DMS53 (cell line): ENCODE measurements at places on chromosomes 6 and 20.

DNA sequence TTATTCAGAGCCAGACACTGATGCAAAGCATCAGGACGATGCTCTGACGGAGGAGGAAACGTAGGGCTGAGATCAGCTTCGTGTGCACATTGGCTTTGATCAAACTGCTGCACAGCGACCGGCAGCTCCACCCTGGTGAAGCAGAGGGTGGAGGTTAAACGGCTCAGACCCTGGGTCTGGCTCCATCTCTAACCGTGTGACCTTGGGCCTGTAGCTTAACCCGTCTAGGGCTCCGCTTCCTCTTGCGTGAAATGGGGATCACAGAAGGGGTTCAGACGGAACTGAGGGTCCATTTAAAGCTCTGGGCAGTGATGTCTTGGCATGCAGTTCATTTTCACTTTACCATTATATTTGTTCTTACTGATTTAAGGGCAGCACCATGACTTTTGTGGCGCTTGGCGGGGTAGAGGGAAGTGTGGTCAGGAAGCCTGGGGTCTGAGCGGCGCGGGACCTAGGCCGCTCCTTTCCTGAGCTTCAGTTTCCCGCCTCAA, 644 bp downstream of the RBL1 start:
- peak; percentile 60 for DNase-seq

- DNase-seq: no peak
These were observed 11.8 kb upstream of the ZMYND8 start for GRCh38 chr20:47368301-47368700.

DNA sequence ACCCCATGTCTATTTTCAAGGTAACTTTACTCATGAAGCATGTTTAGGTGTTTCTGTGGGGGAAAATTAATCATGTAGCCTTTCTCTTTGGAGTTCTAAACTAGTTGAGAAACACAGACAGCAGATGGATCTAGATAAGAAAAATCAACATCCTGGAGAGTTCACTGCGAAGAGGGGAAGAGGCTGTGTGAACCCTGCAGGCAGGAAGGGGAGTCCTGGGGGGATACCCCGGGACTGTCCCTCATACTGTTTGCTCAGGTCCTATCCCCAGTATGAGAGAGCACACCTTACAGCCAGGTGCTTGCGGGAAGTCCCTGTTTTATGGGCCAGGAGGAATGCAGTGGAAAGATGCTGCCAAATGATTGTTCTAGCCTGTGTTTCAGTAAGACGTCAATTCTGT, 32.7 kb downstream of the CHMP4B start:
- no peak for DNase-seq

- no peak for DNase-seq
These were observed 71.1 kb downstream of the SRC start for GRCh38 chr20:37416848-37417616.

- no peak for DNase-seq
These were observed 72.9 kb upstream of the DSP start for GRCh38 chr6:7468382-7469081.

- DNase-seq: no peak
These were observed 115.6 kb downstream of the KIF13A start for GRCh38 chr6:17871836-17872235.

- no peak for DNase-seq
These were observed 364.9 kb downstream of the GRIK2 start for GRCh38 chr6:101758368-101758767.

- DNase-seq: no peak
These were observed 663 bp downstream of the LST1 start for GRCh38 chr6:31586599-31587281.

DNA sequence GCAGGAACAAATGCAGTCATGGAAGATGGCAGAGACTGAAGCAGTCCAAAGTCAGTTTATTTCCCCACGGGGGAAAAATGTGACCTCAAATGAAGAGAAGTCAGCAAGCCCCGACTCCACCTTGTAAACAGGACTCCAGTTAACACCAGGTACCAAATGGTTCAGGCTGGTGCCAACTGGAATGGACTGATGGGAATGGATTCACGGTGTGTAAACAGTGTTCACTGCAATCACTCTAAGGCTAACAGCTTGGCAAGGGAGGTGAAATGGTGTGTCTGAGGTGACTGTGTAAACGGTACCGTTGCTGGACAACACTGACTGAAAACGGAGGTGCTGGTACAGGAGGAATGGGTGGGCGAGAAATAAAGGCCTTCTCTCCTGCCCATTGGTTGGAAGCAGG, 12.0 kb downstream of the PLAGL2 start:
- DNase-seq: peak; percentile 26

- no peak for DNase-seq
These were observed 14.5 kb downstream of the L3MBTL3 start for GRCh38 chr6:130032758-130033340.

DNA sequence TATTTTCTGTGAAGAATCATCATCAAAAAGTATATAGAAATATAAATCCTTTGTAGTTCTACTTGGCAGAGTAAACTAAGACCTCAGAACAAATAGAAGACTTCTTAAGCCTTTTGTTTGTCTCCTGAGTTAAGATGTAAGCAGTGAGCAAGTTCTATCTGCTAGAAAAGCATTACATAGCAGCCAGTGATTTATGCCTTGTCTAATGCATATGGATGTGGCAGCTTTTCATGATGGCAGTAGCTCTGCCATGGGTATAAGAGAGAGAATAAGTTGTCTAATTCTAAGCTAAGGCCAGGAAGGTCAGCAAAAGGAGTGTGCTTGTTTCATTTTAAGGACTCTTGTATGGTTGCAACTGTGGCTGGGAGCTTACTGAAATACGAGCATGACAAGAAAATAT, 920.2 kb downstream of the GRIK2 start:
- no peak for DNase-seq

GRCh38 chr6:35469751-35470662, 1.8 kb downstream of the RPL10A start:
- DNase-seq: peak; percentile 64

- DNase-seq: no peak
These were observed 123.2 kb downstream of the RFPL4B start for GRCh38 chr6:112470376-112470775.

DNA sequence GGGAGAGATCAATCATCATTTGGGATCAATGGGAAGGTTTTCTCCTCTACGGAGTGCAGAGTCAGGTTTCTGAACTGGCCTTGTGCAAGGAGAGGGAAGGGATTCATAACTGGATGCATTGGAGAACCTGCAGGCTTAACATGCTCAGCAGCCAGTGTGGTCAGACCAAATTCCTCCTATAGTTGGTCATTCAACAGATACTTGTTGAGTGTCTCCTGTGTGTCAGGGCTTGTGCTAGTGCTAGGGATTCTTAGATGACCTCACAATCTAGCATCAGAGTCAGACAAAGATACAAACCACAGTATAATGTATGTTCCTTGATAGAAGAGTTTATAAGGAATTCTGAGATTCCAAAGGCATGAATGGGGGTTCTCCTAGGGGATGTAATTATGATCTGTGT, 23.9 kb downstream of the RALY start:
- DNase-seq: no peak

- no peak for DNase-seq
These were observed 107.9 kb upstream of the PREP start for GRCh38 chr6:105510746-105511145.

DNA sequence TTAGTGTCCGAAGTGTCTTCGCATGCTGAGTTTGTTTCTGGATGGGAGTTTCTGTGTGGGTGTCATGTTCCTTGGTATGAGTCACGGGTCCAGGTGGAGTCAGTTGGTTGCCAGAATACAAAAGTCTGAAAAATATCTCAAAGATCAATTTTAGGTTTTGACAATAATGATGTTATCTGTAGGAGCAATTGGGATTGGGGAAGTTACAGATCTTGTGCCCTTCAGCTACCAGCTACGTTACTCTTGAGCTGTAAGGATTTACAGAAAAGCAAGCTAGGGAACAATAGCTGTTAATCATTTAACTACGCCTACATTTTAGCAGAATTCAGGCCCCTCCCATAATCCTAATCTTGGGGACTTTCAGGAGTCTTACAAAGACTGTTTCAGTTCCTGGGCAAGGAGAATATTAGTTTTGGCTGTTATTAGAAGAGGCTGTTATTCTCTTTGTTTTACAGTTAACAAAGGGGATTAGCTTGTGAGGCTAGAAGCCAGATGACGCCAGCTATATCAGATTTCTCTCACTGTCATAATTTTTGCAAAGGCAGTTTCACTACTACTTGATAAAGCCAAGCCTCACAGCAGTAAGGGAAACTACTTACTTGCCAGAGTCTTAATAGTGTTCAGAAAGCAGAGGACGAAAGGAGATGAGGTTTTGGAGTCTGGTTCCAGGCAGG, 15.4 kb upstream of the SLC22A16 start:
- peak; percentile 3 for DNase-seq

GRCh38 chr6:139325125-139325524, 33.3 kb upstream of the TXLNB start:
- DNase-seq: no peak

- no peak for DNase-seq
These were observed 41.7 kb downstream of the GRM4 start for GRCh38 chr6:34104186-34104585.

GRCh38 chr20:13996265-13996664, 949 bp downstream of the MACROD2 start:
- DNase-seq: peak; percentile 67

GRCh38 chr6:137700751-137701477, 166.1 kb upstream of the TNFAIP3 start:
- DNase-seq: no peak

GRCh38 chr20:45407067-45407745, 883 bp upstream of the DBNDD2 start:
- DNase-seq: peak; percentile 78

DNA sequence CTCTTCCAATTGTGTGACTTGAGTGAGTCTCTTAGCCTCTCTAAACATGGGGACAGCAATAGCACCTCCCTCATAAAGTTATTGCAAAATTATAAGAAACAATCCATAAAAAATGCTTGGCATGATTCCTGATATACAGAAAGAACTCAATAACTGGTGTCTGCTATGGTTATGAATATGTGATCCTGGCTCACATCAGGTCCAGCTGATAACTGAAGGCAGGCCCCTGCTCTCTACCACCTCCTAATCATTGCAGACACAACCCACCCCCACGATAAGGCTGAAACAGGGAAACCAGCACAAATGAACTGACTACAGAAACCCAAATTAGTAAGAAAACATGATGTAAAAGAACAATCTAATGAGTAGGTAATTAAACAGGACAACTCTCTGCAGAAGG, 5.4 kb downstream of the TRIM15 start:
- DNase-seq: no peak

- peak; percentile 61 for DNase-seq
These were observed 53.4 kb upstream of the CD93 start for GRCh38 chr20:23139524-23139923.

- no peak for DNase-seq
These were observed 94.6 kb upstream of the SUPT3H start for GRCh38 chr6:45472382-45472781.

DNA sequence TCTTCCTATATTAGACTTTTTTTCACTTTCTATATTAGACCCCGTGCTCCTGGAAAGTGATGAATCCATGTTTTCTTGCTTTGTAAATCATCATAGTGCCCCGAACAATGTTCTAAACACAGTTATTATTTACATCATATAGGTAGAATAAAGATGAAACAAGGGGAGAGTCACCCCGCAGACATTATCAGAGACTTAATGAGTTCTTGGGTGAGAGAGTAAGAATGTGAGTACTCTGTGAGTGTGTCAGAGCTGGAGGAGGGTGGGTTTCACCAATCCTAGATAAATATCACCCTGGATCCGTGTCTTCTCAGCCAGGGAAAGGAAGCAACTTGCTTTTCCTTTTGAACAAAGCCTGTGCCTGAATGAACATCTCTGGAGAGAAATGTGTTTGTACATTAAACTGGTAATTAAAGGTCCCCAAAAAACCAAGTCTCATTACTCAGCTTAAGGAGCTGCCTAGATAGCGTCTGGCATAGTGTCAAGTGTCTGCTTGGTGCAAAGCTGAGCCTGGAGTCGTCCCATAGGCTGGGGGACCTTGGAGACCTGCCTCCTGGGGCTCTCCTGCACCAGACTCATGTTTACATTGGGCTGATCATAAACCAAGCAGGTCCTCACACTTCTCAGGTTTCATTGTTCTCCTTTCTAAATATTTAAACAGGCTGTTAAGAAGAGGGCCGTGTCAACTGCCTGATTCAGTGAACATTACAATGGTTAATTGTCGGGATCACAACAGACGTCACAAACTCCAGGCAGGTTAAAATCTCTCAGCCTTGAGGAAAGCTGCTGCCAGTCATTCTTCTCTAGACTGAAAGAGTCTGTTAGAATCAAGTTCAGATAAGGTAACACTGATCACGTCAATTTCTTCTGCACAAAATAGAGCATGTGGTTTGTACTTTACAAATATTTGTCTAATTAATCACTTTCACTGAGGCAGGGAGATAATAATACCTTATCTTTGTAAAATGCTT, 179.7 kb upstream of the MYLIP start:
- peak; percentile 99 for DNase-seq

DNA sequence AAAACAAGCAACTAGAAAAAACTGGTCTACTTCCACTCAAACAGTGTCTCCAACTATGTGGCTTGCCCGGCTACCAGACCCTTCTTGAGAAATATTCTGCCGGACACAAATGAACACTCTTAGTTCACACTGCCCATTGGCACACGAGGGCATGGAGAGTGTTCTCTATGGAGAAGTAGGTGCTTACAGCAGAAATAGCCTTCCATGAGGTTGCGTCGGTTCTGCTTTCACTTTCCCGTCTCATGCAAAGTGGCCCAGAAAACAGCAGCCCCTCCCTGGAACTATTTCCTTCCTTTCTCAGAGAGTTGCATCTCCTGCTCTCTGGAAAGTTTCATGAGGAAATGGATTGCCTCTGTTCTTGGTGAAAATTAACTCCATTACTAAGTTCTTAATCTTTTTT, 9.5 kb upstream of the HLA-DOA start:
- DNase-seq: peak; percentile 60

- DNase-seq: no peak
These were observed 227.4 kb downstream of the C6orf118 start for GRCh38 chr6:165081944-165082532.

GRCh38 chr6:157325069-157325805, 1.9 kb upstream of the TMEM242 start:
- peak; percentile 13 for DNase-seq

DNA sequence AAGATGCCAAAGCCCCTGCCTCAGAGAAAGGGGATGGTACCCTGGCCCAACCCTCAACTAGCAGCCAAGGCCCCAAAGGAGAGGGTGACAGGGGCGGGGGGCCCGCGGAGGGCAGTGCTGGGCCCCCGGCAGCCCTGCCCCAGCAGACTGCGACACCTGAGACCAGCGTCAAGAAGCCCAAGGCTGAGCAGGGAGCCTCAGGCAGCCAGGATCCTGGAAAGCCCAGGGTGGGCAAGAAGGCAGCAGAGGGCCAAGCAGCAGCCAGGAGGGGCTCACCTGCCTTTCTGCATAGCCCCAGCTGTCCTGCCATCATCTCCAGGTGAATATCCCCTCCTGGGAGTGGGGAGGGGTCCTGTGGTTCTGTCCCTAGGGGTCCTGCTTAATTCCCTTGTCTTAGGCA, 1.1 kb downstream of the MYLK2 start:
- DNase-seq: no peak

DNA sequence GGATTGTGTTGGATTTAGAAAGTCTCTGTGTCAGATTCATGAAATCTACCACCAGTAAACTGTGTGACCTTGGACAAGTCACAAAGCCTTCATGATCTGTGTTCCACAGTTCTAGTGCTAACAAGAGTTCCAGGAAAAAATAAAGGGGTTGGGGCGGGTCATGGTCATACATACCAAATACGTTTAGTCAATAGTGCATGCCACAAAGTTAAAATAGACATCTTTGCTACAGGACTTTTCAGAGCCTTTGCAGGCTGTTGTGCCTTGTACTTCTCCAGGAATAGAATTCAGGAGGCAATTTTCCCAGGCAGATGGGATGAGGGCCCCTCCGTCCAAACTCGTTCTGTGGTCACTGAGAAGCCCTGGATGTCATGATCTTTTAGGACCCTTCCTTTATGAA, 127.2 kb downstream of the EYA2 start:
- no peak for DNase-seq

GRCh38 chr6:167153521-167153959, 4.2 kb downstream of the GPR31 start:
- DNase-seq: no peak
